CD4-positive, alpha-beta T cell (primary cell): ENCODE measurements at places on chromosomes 2 and 18.

DNA sequence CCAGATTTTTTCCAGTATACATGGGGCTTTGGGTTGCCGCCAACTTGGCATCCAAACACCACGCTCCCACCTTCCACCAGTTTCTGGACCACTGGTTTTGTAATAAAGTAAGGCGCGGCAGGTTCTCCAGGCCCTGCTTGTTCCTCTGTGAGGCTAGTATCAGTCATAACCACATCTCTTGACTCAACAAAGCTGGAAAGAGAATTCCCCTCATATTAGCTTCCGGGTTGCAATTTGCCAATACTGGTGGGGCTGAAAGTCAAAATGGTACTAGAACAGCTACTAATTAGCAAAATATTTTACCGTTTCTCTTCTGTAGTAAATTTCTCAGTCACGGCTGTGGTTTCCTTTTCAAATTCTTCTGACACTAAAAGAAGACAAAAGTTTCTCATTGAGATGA lies 25.0 kb downstream of the TTN start:
- no peak for DNase-seq

GRCh38 chr18:3380384-3380961 lies 69.5 kb upstream of the TGIF1 start:
- no peak for DNase-seq

DNA sequence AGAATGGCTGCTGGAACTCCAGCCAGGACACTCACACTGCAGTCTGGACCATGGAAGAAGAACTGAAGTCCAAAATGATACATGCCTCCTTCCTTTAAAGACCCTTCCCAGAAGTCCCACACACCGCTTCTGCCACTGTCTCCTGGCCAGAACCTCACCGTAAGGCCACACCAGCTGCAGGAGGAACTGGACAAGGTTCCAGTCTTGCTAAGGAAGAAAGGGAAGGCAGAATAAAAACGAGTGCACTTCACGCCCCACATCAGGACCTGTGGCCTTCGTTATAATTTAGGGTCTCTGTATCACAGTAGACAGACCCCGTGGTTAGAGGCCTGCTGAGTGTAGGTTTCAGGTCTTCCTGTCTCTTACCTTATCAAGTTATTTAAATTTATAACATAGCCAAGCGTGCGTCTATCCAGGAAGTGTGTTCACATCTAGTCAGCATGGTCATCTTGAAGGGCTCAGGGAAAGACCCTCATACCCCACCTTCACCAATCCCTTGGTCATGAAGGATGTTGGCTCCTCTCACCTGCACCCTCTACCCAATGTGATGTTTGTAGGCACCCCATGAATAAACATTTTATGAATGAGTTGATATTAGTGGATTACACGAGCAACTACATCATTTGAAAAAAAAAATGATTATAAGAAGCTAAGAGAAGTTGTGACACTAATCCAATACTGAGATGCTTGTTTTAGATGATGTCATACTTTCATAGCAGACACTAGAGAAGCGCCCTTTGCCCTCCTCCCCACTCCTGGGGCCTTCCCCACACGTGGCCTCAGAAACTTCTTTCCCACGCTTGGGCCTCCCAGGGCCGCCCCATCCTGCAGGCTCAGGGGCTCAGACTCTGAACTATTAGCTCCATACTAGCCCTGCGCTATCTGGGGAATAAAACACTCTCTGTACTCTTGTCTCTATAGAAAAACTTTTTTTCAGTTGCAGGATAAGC lies 157.6 kb downstream of the FAM210A start:
- no peak for DNase-seq

DNA sequence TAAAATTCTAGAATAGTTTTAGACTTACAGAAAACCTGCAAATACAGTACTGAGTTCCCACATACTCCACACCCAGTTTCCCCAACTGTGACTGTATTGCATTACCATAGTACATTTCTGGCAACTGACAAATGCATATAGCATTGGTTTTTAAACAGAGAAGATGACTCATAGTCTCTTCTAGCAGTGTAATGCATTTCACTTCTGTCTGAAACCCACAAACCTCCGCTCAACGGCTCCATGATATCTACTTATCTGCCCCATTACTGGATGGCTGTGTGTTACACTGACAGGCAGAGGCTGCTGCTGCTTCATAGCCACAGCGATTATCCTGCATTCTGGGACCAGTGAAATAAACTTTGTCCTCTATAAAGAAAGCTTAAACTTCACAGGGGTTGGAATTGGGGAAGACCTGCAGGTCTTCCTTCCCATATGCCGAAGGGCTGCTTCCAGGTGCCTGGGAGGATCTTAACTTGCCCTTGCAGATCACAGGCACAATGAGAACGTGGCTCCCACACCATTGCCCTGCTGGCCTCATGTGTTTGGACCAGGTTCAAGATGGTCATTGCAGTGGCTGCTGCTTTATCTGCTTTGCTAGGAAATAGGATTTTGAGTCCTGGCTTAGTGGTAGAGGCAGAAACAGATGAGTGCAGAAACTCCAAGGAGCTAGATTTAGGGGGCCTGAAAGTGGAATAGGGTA lies 742.6 kb upstream of the HS6ST1 start:
- no peak for DNase-seq
